ENCODE measurements at places on chromosomes 4 and X. TPM values are rescaled to one million over a fixed set of nuclear protein-coding genes. Genes with fewer than 3 reads are reported as not detected.

SCD5 gene
- total RNA-seq, result 7.3 TPM

CXCL3 gene
- 4.9 TPM for total RNA-seq

SASH3 gene
- 12.4 TPM for total RNA-seq

PDLIM3 gene
- 835 TPM for total RNA-seq

FDCSP gene
- total RNA-seq, result not detected

CHM gene
- total RNA-seq, result 14.8 TPM

LIMCH1 gene
- total RNA-seq, result 95.3 TPM

ATP1B4 gene
- not detected for total RNA-seq

ARX gene
- total RNA-seq, result not detected

ANXA3 gene
- 17.9 TPM for total RNA-seq

XAGE1B gene
- total RNA-seq, result not detected

IL9R gene
- 0.14 TPM for total RNA-seq

ZCCHC18 gene
- 3.9 TPM for total RNA-seq

POU3F4 gene
- not detected for total RNA-seq

TRIM2 gene
- 41.3 TPM for total RNA-seq

PDE6B gene
- 1.8 TPM for total RNA-seq

ZNF630 gene
- 3.2 TPM for total RNA-seq

WNK3 gene
- 2.8 TPM for total RNA-seq

MAGEC3 gene
- 9.5 TPM for total RNA-seq

LGI2 gene
- total RNA-seq, result 4.0 TPM

CFAP99 gene
- total RNA-seq, result not detected
